NCI-H1417 treated with DMSO at 0.1 percent for 48 hours (cell line): ENCODE measurements at places on chromosomes 7 and 10.

DNA sequence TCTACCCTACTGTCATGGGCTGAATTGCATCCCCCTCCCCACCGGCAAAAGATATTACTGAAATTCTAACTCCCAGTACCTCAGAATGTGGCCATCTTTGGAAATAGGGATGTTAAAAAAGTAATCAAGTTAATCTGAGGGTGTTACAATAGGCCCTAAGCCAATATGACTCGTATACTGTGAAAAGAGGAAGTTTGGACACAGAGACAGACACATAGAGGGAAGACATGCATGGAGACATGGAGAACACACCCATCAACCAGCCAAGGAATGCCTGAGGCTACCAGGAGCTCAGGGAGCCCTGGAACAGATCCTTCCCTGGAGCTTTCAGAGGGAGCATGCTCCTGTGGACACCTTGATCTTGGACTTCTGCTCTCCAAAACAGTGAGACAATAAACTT is 138.2 kb upstream of the ADO start:
- no peak for DNase-seq

DNA sequence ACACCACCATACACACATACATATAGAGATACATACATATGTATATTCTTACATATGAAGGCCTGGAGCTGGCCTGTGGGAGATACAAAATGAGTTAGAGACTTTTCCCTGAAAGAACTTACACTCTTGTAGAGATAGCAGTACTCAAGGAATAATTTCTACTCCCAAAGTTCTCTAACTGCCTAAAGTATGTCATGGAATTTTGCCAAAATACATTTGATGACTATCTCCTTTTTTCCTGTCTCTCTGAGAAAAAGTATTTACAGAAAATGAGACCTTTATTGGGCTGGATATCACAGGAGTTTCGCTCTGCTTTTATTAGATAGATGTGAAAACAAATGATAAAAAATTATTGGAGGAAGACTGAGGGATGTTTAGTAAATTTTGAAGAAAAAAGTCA is 220.1 kb downstream of the POU6F2 start:
- DNase-seq: no peak

DNA sequence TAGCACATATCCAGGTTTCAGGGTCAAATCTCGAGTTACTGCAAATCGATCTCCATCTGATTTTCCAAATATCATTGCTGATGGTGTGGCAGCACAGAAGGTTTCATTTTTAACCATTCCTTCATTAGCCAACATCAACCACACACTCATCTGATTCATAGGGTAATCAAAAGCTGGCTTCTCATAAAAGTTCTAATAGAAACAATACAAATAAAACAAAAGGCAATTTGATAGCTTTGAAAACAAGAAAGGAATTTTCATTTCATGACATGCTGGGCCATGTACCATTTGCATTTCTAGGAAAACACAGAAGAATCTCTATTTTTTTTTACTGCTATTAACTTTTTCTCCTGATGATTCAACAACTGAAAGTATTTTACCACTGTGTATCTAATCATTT is 147.7 kb upstream of the SLC26A5 start:
- no peak for DNase-seq

GRCh38 chr7:134907000-134907399 is 79.3 kb upstream of the AGBL3 start:
- DNase-seq: no peak

DNA sequence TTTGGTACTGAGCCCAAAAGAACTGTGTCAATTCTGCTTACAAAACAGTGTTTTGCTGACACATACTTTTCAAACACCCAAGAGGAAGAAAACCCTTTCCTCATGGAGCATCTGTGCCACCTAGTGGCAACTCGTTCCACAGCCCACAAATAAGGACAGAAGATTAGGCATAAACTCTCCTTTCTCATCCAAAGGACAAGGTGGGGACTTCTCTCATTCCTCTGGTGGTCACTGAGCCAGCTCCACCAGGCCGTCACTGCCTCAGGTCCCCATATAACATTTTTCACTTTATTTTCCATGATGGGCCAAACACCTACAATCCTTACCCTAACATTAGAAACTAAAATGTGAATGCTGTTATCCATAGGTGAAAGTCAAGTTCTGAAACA is 76.9 kb downstream of the RNF216 start:
- DNase-seq: peak; percentile 11

DNA sequence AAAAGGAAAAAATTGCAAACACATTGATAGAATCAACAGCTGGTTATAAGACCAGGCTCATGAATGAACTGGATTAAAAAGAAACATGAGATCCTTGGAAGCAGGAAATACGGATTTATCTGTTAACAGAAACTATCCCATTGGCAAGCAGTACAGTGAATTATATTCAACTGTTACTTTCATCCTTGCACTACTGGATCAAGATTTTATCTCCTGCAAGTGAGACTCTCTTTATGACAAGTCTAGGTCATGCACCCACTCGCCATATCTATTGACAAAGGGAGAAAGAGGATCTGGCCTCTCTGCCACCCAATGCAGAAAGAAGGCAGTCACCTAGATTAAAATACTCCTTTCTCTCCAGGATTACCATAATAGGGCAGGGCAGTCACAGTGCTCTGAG is 41.4 kb downstream of the CSTF2T start:
- DNase-seq: no peak

GRCh38 chr10:964321-964987 is 23.8 kb upstream of the GTPBP4 start:
- DNase-seq: no peak

GRCh38 chr7:148437043-148437442 is 153.5 kb upstream of the C7orf33 start:
- no peak for DNase-seq

DNA sequence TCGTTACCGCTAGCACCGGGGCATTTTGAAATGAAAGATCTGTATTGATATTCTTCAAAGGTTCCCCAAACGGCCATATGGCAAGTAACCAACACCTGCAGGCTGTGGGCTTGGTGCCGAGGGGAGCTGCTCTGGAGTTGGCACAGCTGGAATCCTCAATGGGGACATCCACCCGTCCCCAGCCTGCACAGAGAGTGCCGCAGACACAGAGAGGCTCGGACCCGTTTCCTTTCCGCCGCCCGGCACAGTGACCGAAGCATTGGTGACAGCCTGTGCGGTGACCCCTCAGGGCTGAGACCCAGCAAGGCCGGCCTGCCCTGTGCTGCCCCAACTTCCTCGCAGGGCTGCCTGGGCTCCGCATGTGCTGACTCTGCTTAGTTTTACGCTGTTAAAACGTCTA is 4.5 kb downstream of the CFAP46 start:
- no peak for DNase-seq

DNA sequence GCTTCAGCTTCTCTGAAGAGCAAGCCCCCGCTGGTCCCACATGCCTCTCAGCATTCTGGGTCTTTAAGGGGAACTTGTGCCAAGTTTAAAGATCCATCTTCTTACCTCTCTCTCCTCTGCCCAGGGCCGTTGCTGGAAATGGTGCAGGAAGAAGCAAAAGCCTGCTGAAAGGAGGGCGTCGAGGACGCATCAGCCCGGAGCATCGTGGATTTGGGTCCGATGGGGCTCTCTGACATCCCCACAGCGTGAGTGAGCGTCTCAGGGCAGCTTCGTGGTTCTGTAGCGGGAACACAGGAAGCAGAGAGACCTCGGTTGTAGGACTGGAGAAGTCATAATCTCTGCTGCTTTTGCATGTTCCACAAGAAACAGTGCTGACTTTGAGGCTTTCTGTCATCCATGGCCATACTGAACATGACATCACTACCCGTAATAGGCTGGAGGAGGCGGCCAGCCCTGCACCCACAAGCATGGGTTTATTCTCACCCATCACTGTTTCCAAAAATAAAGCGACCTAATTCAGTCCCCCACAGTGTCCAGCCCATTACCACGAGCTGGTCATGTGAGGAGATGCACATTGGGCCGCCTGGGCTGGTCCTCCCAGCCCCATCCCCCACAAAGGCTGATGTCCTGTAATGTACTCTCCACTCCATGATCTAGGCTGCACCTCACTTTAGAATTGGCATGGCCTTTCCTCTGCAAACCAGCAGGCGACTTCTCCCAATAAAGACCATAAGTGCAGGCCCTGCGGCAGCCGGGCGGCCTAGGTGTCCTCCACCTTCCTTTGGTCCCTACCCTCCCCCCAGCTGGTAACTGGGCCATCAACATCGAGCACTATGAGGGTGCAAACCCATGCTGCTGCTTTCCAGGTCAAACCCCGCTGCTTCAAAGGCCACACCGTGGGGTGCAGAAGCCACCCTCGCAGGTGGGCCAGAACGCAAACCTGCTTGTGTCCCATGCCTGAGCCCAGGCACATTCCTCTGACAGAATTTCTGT is 276.9 kb downstream of the TNS3 start:
- DNase-seq: no peak

DNA sequence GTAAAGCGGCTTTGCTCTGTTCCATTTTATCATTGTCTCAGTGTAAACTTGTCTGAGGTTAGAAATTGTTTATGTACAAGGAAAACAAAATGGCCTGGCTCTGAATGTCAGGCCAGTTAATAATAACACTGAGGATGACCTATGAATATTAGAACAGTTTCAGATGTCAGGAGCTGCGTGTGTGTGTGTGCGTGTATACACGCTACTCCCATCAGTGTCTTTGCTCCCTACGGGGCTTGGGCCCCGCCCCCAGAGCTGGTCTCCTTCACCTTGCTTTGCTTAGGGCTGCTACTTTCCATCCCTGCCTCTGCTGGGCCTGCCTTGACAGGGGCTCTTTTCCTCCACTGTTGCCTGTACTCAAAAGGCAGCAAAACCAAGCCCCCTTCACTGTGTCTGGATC is 142.3 kb upstream of the BET1 start:
- no peak for DNase-seq

DNA sequence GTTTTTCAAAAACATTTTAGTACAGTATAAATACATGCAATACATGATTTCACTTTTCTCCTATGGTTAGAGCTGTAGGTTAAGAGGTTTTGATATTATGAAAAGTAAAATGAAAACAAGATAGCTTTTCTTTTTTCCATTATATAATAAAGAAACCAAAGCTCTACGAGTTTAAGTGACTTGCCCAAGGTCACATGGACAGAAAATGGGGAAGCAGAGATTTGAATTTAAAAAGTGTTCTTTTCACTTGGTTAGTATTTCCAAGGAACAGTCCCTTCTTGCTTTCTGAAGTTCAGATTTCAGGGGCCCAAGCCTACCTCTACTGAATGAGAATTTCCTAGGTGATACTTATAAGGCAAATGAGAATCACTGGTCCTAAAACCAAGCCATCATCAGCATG is 13.2 kb upstream of the MAP3K8 start:
- DNase-seq: no peak

- DNase-seq: no peak
Measured at GRCh38 chr7:28958235-28958979, at the start of gene TRIL. TSS of gene TRIL (minus strand) at chr7:28958330. CDS start at chr7:28958046, 284 bp downstream.

GRCh38 chr7:138902161-138902560 is 79.0 kb downstream of the KIAA1549 start:
- DNase-seq: no peak
